Naive thymus-derived CD4-positive, alpha-beta T cell (primary cell): ENCODE measurements at places on chromosomes 7 and 10. TPM values are rescaled to one million over a fixed set of nuclear protein-coding genes. Genes with fewer than 3 reads are reported as not detected.

KNDC1 gene
- not detected for polyA plus RNA-seq

CLEC2L gene
- polyA plus RNA-seq, result not detected

CYP26C1 gene
- polyA plus RNA-seq, result not detected

FAM13C gene
- not detected for polyA plus RNA-seq

LBX1 gene
- polyA plus RNA-seq, result not detected

LRGUK gene
- not detected for polyA plus RNA-seq

ASAH2 gene
- 0.43 TPM for polyA plus RNA-seq

SNX10 gene
- 11.3 TPM for polyA plus RNA-seq

SPDYE16 gene
- 0.26 TPM for polyA plus RNA-seq

MRPS16 gene
- polyA plus RNA-seq, result 104 TPM

UCMA gene
- not detected for polyA plus RNA-seq

NFE2L3 gene
- 2.6 TPM for polyA plus RNA-seq

DDC gene
- polyA plus RNA-seq, result not detected

ELFN1 gene
- polyA plus RNA-seq, result not detected

KLF14 gene
- polyA plus RNA-seq, result not detected

IGFBP3 gene
- polyA plus RNA-seq, result 0.45 TPM

SEMA4G gene
- 0.24 TPM for polyA plus RNA-seq

PLEKHS1 gene
- not detected for polyA plus RNA-seq

SLC26A5 gene
- polyA plus RNA-seq, result not detected

TUBB8 gene
- not detected for polyA plus RNA-seq

KIAA1549 gene
- not detected for polyA plus RNA-seq

RELN gene
- not detected for polyA plus RNA-seq

BICC1 gene
- polyA plus RNA-seq, result not detected

ECD gene
- 33.1 TPM for polyA plus RNA-seq

JAZF1 gene
- polyA plus RNA-seq, result 2.9 TPM

CABCOCO1 gene
- not detected for polyA plus RNA-seq

IGF2BP3 gene
- polyA plus RNA-seq, result 0.35 TPM

CDK5 gene
- polyA plus RNA-seq, result 7.7 TPM

SSC4D gene
- polyA plus RNA-seq, result 0.35 TPM

EIF5AL1 gene
- 0.32 TPM for polyA plus RNA-seq

PRF1 gene
- 19.3 TPM for polyA plus RNA-seq

NUTM2B gene
- polyA plus RNA-seq, result 0.09 TPM

ZNF727 gene
- polyA plus RNA-seq, result 0.14 TPM

CFAP43 gene
- polyA plus RNA-seq, result not detected

RBP4 gene
- polyA plus RNA-seq, result not detected

OR2A42 gene
- not detected for polyA plus RNA-seq
